Activated CD4-positive, alpha-beta T cell treated with anti-CD3 and anti-CD28 coated beads, Interleukin-2, amount 50 U/mL, for 4 hours (primary cell): ENCODE measurements at places on chromosomes 1 and 21.

GRCh38 chr21:44027607-44028286, 15.6 kb downstream of the TRAPPC10 start:
- no peak for DNase-seq

GRCh38 chr1:246096356-246096755, 410.7 kb downstream of the SMYD3 start:
- DNase-seq = no peak

DNA sequence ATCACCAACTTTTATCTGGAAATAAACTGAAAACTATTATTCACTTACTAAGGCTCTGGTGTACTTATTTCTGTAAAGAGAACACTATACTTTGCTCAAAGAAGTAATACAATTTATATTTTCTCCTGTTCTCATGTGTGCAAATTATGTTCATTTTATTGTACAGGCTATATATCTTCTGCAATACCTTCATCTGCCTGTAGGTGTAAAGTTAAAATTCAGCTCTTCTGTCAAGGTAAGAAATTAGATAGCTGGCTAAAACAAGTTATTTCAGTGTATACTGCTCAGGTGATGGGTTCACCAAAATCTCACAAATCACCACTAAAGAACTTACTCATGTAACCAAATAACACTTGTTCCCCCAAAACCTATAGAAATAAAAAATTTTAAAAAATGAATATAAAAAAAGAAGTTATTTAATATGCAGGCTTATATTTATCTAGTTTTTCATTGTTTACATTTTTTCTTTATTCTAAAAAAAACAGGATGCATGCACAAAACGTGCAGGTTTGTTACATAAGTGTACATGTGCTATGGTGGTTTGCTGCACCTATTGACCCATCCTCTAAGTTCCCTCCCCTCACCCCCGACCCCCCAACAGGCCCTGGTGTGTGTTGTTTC, 81.5 kb downstream of the PTGER3 start:
- DNase-seq = no peak

- no peak for DNase-seq
These were observed 58.3 kb downstream of the APP start for GRCh38 chr21:26112127-26112742.

DNA sequence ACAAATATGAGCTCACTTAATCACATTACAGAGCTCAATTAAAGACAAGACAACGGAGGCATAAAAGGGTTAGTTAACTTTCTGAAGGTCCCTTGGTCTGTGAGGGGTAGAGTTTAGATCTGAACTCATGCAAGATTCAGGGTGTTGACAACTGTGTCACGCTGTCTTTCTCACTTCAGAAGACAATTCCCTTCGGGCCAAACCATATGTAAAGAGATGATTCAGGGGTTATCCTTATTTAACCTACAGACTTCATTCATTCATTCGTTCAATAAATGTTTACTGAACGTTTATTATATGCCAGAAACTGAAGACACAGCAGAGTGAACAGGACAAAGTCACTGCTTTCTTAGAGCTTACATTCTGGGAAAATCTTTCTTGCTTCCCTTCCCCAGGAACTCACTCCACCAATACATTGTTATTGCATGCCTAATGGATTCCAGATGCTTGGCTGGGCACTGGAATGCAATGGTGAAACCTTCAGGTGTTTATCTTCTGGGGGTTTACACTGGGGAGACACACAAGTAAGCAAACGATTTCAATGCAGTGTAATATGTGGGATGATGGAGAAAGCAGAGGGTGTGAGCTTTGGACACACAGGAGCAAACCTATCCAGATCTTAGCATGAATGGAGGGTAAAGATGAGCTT, 6.4 kb downstream of the XCL1 start:
- DNase-seq = no peak

GRCh38 chr1:192579010-192579738, 3.6 kb downstream of the RGS1 start:
- no peak for DNase-seq

- no peak for DNase-seq
These were observed 68.8 kb upstream of the KCNJ15 start for GRCh38 chr21:38188037-38188436.

DNA sequence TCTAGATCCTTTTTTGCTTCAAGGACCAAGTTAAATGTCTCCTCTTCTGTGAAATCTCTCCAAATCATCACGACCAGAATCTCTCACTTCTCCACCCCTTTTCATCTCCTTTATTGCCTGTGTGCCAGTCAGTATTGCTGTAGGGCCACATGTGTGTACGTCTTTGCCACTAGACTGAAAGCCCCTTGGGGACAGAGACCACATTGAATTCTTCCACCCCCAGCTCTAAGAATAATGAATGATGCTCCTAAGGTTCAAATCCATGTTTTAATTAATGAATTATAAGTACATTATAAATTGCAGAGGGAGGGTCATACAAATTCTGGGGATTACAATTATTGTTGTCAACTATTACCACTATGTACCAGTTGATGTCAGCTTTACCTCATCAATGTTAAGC, 343.8 kb downstream of the USP25 start:
- no peak for DNase-seq

GRCh38 chr1:204598319-204598969, 82.2 kb downstream of the MDM4 start:
- DNase-seq = no peak

GRCh38 chr21:42251654-42252324, 32.8 kb downstream of the ABCG1 start:
- no peak for DNase-seq

DNA sequence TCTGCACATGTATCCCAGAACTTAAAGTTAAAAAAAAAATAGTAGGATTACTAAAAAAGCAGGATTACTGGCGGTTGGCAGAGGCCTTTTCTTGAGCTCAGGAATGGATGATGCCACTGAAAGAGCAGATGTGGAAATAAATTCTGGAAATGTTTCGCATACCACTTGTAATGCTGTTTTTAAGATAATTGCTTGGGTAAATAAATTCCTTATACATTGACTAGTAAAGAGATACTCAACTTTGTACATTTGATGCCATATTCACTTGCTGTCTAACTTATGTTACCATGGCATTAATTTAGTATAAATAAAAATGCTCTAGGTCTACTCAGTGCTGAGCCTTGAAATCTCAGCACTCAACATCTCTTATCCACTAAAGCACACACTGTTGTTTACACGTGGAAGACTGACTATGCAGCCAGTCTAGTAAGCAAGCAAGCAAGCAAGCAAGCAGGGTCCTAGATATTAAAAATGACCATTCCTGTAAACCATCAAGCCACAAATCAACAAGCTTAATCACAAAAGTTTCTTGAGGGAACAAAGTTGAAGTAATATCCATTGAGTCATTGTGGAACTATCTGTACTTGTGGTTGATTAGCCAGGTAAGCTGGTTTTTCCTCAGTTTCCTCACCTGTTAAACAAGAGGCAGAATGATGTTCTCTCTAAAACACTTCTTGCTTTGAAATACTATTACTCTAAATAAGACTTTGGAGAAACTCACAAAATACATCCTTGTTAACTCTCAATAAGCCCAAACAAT, 1.7 kb upstream of the RASAL2 start:
- no peak for DNase-seq
